ENCODE measurements at places on chromosomes 16 and 17. TPM values are rescaled to one million over a fixed set of nuclear protein-coding genes. Genes with fewer than 3 reads are reported as not detected.

DNA sequence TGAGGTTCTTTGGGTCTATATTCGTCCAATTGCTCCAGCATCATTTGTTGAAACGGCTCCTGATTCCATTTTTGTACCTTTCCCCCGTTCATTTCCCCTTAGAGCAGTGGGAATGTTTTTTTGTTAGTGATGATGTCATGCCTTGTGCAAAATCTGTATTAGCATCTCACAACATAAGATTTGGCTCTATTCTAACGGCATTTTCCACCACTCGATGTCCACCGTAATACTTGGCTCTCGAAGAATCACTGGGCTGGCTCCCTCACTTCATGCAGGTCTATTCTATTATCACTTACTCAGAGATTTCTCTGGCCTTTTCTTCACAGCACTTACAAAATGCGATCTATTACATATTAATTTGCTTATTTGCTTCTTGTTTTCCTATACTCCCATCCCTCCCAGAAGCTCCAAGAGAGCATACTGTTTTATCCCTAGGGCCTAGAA, 571 bp upstream of the NME1 start:
- H3K36me3 ChIP-seq, result no peaks in the 10 kb centered on the region
- H3K4me1 ChIP-seq, result no peaks in the 10 kb centered on the region
- no peak for DNase-seq
- H3K27ac ChIP-seq, result peak overlapping the region; percentile 90
- H3K4me3 ChIP-seq, result peak overlapping the region; percentile 54
- H3K27me3 ChIP-seq, result no peaks in the 10 kb centered on the region

DNA sequence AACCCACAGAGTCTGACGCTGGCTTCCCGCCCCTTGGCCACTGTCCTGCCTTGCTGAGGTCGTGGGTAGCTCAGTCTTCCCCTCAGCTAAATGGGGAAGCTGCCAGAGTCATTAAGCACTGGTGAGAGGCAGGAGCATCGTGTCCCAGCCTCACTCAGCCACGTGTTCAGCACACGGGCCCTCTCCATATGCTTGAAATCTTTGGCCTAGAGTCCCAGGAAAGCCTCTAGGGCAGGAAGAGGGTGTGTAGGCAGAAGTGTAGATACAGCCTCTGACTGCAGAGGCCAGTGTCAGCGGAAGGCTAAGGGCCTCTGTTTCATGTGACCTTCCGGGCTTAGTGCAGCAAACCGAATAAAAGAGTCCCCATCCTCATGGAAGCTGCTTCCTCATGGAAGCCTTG, 4.1 kb downstream of the DHODH start:
- peak overlapping the region; percentile 25 for H3K4me3 ChIP-seq
- no peak for DNase-seq
- H3K27me3 ChIP-seq, result no peaks in the 10 kb centered on the region
- H3K36me3 ChIP-seq, result peaks cover 8% of the 10 kb centered on the region
- H3K27ac ChIP-seq, result peak overlapping the region; percentile 85

DNA sequence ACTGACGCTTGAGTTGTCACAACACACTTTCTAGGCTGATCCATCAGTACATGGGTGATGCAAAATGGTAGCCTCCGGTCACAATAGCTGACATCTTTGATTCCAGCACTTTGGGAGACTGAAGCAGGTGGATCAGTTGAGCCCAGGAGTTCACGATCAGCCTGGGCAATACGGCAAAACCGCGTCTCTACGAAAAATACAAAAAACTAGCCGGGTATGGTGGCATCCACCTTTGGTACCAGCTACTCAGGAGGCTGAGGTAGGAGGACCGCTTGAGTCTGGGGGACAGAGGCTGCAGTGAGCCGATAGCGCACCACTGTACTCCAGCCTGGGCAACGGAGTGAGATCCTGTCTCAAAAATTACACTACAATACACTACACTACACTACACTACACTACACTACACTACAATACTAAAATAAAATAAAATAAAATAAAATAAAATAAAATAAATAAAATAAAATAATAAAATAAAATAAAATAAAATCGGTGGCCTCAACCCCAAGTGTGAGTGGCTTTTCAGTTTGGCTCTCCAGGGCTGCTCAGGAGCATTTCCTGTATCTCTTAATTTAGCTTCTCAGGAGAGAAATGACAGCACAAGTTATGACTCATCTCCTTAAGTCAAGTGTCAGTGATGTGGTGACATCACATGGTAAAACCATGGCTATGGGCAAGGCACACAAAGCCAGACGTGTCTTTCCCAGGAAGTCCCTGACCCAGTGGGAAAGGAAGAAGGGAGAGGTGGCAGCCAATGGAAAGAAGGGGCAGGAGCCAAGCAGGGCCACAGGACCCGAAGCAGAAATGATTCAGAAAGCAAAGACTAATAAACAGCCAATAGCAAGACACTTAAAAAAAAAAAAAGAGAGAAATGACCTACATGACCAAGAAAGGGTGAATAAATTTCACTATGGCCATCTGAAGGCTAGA, 75.3 kb upstream of the TBC1D3K start:
- H3K36me3 ChIP-seq, result no peaks in the 10 kb centered on the region
- DNase-seq, result no peak
- H3K27me3 ChIP-seq, result no peaks in the 10 kb centered on the region
- H3K4me3 ChIP-seq, result no peak overlapping the region
- H3K4me1 ChIP-seq, result no peaks in the 10 kb centered on the region

- H3K27ac ChIP-seq, result no peak overlapping the region
- no peak for DNase-seq
- peaks cover 33% of the 10 kb centered on the region for H3K27me3 ChIP-seq
- peaks cover 5% of the 10 kb centered on the region for H3K4me1 ChIP-seq
These were observed 15.4 kb upstream of the HOXB9 start for GRCh38 chr17:48641541-48642058.

PRR11 gene
- total RNA-seq, result 1.5 TPM

DNA sequence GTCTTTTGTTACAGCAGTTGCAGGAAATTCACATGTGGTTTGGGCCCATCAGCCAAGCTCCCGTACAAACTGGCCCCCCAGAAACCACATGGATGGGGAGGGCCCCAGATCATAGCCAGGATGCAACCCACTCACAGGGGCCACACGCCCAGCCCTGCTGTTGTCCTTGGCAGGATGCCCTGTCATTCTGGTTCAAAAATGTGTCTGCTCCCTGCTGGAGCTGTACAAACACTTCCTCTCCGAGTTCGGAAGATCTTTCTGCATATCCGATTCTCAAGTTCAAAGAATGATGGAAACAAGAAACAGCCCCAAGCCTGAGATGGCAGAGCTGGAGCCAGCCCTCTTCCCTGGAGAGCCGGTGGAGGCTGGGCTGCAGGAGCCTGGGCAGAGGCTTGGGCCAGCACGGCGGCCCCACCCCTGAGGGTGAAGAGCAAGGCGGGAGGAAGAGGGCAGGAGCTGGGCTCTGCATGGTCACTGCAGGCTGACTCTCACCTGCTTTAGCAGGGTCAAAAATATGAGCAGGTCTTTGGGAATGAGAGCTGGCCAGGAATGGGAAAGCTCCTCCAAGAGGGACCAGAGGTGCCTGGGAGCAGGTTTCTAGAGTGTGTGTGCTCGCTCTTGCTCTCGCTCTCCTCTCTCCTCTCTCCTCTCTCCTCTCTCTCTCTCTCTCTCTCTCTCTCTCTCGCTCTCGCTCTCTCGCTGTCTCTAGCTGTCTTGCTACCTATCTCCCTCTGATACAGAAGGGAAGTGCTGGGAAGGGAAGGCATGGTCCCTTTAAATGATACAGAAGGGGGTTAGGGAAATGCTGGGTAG, 34.7 kb upstream of the ENPP7 start:
- no peaks in the 10 kb centered on the region for H3K4me1 ChIP-seq
- no peak overlapping the region for H3K4me3 ChIP-seq
- no peaks in the 10 kb centered on the region for H3K36me3 ChIP-seq
- no peak overlapping the region for H3K27ac ChIP-seq
- no peaks in the 10 kb centered on the region for H3K27me3 ChIP-seq

DLX4 gene
- total RNA-seq, result not detected

AATK gene
- total RNA-seq, result 6.5 TPM

- H3K27me3 ChIP-seq, result no peaks in the 10 kb centered on the region
- H3K4me1 ChIP-seq, result no peaks in the 10 kb centered on the region
- H3K4me3 ChIP-seq, result no peak overlapping the region
- DNase-seq, result no peak
- no peak overlapping the region for H3K27ac ChIP-seq
These were observed 71.5 kb upstream of the RCVRN start for GRCh38 chr17:9976283-9977179.

- H3K36me3 ChIP-seq, result no peaks in the 10 kb centered on the region
- no peaks in the 10 kb centered on the region for H3K4me1 ChIP-seq
- H3K27me3 ChIP-seq, result no peaks in the 10 kb centered on the region
- no peak overlapping the region for H3K4me3 ChIP-seq
These were observed 29.9 kb downstream of the PLCG2 start for GRCh38 chr16:81808933-81809480.

- DNase-seq, result no peak
- no peaks in the 10 kb centered on the region for H3K27me3 ChIP-seq
- H3K36me3 ChIP-seq, result no peaks in the 10 kb centered on the region
- H3K27ac ChIP-seq, result no peak overlapping the region
- no peaks in the 10 kb centered on the region for H3K4me1 ChIP-seq
These were observed 241.3 kb downstream of the RBFOX3 start for GRCh38 chr17:79369532-79369931.

DNAI2 gene
- not detected for total RNA-seq

GRCh38 chr16:87780385-87780989, 14.7 kb upstream of the KLHDC4 start:
- H3K27me3 ChIP-seq, result no peaks in the 10 kb centered on the region
- no peak overlapping the region for H3K4me3 ChIP-seq
- DNase-seq, result no peak

DNA sequence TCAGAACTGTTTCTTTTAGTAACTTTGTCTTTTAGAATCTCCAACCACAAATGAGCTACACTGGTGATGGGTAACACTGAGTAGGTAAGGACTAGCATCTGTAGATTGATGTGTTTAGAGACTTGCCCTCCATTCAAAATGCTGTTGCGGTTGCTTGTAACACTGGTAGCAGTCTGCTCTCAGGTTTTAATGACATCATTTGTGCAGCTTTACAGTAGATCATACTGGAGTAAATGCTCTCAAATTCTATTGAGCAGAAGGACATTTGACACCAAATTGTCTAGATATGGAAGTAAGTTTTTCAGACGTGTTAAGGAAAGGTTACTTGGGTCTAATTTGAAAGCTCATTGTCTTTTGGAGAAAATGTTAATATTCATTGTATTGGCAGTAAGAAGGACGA, 98.8 kb downstream of the NLK start:
- H3K4me1 ChIP-seq, result no peaks in the 10 kb centered on the region
- H3K36me3 ChIP-seq, result no peaks in the 10 kb centered on the region
- H3K27me3 ChIP-seq, result no peaks in the 10 kb centered on the region
- no peak for DNase-seq
- no peak overlapping the region for H3K4me3 ChIP-seq
- no peak overlapping the region for H3K27ac ChIP-seq

RNF222 gene
- not detected for total RNA-seq

SCNN1B gene
- 0.26 TPM for total RNA-seq

DNA sequence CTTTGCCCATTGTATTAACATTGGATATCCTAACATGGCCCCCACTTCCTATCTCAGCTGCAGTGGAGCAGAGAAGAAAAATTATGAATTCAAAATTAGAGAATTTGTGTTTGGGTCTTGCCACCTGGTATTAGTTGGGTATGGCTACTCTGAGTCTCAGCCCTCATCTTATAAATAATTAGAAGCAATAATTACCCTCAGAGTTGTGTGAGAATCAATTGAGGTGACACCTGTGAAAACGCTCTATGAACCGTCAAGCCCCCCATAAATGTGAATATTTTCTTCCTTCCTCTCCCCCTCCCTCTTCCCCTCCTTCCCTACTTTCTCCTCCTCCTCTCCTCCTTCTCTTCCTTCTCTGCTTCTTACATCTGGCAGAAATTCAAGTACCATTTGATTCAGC, 8.9 kb upstream of the TOB1 start:
- H3K36me3 ChIP-seq, result no peaks in the 10 kb centered on the region
- no peaks in the 10 kb centered on the region for H3K27me3 ChIP-seq
- DNase-seq, result no peak
- H3K27ac ChIP-seq, result no peak overlapping the region

NRN1L gene
- total RNA-seq, result not detected

ALOX12B gene
- total RNA-seq, result 0.43 TPM

GRCh38 chr17:17073581-17074403, 31.5 kb downstream of the MPRIP start:
- H3K27me3 ChIP-seq, result no peaks in the 10 kb centered on the region
- peaks cover 29% of the 10 kb centered on the region for H3K36me3 ChIP-seq
- peak overlapping the region; percentile 6 for H3K27ac ChIP-seq
- peaks cover 72% of the 10 kb centered on the region for H3K4me1 ChIP-seq
- H3K4me3 ChIP-seq, result no peak overlapping the region

DNA sequence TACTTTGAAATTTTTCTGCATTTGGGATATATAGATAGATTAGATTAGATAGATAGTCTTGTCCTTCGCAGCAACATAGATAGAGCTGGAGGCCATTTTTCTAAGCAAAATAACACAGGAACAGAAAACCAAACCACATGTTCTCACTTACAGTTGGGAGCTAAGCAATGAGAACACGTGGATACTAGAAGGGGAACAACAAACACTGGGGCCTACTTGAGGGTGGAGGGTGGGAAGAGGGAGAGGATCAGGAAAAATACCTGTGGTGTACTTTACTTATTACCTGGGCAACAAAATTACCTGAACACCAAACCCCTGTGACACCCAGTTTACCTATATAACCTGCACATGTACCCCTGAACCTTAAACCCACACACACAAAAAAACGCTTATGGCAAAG, 14.3 kb downstream of the PRKAR1A start:
- no peaks in the 10 kb centered on the region for H3K27me3 ChIP-seq
- H3K27ac ChIP-seq, result no peak overlapping the region
- peaks cover 90% of the 10 kb centered on the region for H3K36me3 ChIP-seq
- H3K4me1 ChIP-seq, result peaks cover 19% of the 10 kb centered on the region

Data from right atrium auricular region (tissue), 2 donors.